Activated CD4-positive, alpha-beta T cell treated with anti-CD3 and anti-CD28 coated beads, Interleukin-2, amount 50 U/mL, for 1 hour (primary cell): ENCODE measurements at places on chromosomes 6 and 20.

GRCh38 chr6:66662721-66663507 lies 955.9 kb upstream of the EYS start:
- DNase-seq, result no peak

- no peak for DNase-seq
Measured at GRCh38 chr20:24662322-24662721, 192.9 kb downstream of the SYNDIG1 start.

DNA sequence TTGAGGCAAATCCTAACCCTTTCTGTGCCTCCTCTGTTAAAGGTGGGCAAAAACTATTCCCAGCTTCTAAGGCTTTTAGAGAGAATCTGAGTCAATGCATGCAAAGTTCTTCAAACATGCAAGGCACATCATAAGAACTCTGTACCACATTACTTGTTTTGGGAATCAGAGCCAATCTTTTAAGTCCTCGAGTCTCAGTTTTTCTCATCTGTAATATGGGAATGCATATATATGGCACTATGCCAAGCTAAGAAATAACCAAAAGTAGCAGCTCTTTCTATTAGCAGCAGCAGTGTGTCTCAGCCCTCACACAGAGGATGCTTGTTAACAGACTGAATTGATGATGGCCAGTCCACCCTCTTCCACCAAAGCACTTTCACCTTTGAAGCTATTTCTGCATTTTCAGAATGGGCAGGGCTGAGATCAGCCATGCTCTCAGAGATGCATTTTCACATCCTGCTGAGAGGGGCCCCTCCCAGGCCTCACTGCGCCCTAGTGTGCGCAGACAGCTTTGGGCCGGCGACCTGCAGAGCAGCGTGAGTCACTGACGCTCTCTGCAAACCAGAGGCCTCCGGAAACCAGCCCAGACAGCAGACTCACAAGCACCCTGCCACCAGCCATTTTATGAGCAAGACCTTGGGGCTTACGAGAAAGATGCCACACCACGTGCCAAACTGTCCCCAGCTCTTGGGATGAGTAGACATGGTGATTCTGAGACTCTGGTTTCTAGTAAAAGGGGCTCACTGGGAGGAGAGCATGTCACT lies 138.0 kb downstream of the NFATC2 start:
- DNase-seq, result peak; percentile 83

GRCh38 chr6:78492351-78493017 lies 374.9 kb upstream of the IRAK1BP1 start:
- no peak for DNase-seq

DNA sequence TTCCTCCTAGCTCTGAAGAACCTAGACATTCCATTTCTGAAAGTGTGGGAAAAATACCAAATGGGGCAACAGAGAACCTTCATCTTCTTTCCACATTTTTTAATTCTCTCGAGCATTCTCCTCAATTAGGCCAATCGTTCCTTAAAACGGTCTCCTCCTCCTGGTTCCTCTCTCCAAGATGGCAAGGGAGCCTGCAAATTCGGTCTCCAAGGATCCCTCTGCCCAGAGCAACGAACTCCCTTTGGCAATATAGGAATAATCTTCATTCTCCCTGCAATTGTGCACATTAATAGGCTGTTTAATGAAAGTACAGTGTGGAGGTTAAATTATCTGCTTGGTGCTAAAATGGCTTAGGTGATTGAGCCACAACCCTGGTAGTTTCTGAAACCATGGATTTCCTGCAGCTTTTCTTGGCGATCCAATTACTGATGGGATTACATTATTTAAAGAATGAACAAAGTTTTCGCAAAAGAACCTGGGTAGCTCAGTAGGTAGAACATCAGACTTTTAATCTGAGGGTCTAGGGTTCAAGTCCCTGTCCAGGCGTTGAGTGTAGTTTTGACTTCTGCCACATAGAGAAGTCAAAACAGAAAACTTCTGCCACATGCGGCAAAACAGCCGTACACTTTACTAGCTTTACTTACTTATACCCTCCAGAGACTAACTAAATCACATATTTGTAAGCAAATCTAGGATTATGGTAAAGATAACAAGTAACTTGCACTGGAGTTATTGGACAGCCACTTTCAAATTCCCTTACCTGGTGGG lies 102.9 kb upstream of the ZNF184 start:
- DNase-seq, result no peak

- no peak for DNase-seq
Measured at GRCh38 chr6:55694148-55694547, 115.2 kb upstream of the HMGCLL1 start.

- no peak for DNase-seq
Measured at GRCh38 chr20:17990278-17990972, 21.6 kb downstream of the MGME1 start.

DNA sequence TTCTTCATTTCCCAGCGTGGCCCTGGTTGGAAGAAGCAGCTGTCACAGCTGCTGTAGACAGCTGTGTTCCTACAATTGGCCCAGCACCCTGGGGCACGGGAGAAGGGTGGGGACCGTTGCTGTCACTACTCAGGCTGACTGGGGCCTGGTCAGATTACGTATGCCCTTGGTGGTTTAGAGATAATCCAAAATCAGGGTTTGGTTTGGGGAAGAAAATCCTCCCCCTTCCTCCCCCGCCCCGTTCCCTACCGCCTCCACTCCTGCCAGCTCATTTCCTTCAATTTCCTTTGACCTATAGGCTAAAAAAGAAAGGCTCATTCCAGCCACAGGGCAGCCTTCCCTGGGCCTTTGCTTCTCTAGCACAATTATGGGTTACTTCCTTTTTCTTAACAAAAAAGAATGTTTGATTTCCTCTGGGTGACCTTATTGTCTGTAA lies 292.7 kb downstream of the ESR1 start:
- DNase-seq, result no peak

- no peak for DNase-seq
Measured at GRCh38 chr20:47786765-47787107, 1.5 kb upstream of the SULF2 start.

DNA sequence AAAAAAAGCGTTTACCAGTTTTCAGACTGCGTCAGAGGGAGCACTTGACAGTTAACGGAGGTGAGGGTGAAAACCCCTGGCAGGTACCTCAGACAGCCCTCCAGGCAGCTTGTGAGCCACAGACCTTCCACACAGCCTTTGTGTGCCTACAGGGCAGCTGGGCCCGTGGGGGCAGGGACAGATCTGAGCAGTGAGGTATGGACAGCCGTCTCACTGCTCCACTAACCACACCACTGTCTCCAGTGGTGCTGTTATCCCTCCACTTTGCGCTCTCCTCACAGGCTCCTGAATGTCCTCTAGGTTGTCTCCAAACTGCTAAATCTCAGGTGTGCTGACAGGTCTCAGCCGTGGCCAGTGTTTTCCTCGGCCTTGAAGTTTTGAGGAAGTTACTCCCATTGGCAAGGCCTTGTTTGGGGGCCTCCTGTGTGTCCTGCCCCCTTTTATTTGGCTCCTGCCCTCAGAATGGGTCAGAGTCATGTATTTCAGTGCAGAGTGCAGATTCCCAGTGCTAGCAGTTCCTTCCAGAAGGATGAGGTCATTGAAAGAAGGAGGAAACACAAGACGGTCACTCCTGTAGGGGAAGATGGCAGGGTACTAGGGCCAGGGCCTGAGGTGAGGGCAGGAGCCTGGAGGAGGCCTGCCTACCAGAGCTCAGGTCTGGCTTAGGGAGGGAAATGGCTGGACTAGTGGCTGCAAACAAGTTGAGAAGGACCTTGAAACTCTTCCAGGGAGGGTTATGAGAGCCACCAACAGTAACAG lies 11.8 kb downstream of the GFRA4 start:
- no peak for DNase-seq
